ENCODE measurements at places on chromosomes 4 and X.

DNA sequence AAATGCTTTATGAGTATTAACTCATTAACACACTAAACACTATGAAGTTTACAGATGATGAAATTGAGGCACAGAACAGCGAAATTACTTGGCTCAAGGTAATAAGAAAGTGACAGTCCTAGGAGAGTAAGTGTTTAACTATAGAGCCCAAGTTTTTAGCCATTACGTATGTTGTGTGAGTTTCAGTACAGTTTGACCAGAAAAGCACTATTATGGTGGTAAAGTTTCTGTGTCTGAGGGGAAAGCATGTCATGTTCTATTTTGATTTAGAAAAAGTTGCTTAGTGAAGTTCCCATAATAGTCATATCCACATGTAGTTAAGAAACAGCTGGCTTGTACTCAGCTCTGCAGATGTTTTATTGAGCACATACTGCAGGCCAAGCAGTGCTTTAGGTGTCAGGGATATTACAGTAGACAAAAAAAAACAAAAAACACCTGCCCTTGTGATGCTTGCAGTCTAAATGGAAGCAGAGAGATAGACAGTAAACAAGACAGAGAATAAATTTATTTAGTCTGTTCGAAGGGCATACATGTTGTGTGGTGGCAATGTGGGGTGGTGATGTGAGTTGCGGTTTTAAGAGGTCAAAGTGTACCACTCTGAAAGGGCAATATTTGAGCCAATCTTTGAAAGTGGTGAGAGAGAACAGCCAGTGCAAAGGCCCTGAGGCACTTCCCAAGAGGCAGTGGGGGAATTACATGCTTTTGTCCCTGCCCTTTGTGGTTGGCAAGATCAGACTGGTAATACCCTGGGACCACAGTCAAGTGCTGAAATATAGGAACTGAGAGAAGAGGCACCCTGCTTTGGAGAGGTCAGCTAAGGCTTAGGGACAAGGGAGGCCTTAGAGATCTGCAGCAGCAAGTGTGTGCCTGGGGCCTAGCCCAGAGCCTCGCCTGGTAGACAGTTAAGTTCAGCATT, 6.2 kb downstream of the TMEM131L start:
- DNase-seq = no peak

GRCh38 chr4:68326141-68326540, 23.7 kb downstream of the YTHDC1 start:
- DNase-seq = no peak

GRCh38 chrX:2502120-2502667, 1.4 kb upstream of the DHRSX start:
- no peak for DNase-seq

DNA sequence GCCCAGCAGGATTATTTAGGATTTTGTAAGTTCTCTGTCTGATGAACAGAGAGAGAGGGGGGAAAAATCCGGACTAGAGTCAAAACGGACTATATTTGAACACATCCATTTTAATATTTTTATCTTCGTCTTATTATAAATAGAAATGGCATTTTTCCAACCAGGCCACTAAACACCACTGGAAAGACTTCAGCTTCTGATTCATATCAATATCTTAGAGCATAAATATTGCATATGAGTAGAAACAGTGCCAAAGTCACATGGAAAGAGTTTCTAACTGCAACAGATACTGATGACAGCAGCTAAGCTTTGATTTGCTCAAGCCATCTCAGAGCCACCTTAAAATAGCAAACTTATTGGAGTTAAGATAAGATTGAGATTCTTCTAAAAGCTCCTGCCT, 456 bp downstream of the PPARGC1A start:
- peak; percentile 39 for DNase-seq

- no peak for DNase-seq
Observed at GRCh38 chr4:3673176-3673575, 93.0 kb upstream of the ADRA2C start.

DNA sequence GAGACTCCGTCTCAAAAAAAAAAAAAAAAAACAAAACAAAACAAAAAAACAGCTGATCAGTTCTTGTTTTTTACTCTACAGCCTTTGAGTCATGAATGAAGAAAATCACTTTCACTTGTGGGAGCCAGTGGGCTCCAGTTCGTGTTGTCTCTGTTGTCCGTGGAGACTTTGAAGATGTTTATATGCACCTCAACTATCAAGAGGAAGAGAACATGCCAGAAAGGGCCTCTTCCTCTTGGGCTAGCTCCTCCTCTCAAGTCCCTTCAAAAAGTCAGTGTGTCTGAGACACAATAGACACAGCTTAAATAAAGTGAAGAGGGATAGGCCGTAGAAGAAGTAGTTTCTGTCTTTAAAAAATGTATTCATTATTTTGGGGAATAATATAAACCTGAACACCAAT, 182.7 kb downstream of the KDR start:
- no peak for DNase-seq

DNA sequence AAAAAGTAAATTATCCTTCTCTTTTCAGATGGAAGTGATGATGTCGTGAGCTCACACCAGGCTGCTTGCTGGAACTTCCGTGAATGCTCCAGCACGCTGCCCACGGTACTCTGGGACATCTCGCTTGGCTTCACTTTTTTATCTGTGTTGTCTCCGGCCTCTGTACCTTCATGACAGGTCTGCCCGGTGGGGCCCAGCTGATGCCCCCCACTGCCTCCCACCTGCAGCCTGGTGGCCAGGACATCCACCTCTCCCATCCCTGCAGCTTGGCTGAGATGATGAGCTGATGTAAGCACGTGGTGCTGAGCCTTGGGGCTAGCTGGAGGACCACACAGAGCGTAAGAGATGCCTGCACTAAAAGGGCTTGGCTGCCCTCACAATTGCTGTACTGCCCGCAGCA, 59.0 kb upstream of the HELT start:
- no peak for DNase-seq

- no peak for DNase-seq
Observed at GRCh38 chrX:13266641-13267345, 53.1 kb downstream of the ATXN3L start.

DNA sequence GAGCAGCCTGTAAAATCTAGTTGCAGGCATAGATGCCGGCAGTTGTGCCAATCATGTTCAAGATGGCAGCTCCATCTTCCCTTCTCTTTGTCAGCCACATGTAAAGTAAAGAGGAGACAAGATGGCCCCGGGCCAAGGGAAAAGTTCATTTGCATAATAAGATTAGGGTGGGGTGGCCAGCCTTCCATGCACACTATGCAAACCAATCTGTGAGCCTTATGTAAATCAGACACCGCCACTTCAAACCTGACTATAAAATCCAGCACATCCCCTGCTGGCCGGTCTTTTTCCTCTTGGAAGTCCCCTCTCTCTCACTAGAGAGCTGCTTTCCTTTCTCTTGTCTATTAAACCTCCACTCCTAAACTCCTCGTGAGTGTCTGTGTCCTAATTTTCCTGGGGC, 78.9 kb upstream of the CBR4 start:
- no peak for DNase-seq

DNA sequence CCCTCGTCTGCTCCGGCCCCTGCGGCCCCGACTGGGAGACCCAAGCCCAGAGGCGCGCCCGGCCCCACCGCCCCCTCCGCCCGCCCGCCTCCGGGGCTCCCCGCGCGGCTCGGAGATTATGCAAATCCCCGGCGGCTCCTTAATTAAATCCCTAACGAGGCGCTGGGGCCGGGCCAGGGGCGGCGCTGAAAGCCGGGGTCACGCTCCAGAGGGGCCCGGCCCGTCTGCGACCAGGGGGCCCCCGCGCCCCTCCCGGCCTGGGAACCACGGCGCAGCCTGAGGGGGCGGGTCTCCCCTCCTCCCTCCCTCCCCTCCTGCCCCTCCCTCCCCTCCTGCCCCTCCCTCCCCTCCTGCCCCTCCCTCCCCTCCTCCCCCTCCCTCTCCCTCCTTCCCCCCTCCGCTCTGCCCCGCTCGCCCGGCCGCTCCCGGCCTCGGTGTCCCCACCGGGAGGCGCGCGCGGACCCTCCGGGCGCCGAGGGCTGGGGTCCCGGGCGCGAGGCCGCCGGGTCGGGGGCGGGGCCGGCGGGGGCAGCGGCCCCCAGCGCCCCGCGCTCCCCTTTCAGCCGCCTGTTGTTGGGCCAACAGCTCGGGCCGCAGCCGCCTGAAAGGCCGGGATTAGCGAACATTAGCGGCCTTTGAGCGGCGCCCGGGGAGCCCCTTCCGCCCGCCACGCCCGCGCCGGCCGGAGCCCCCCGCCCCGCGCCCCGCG, 25.9 kb upstream of the FGFR3 start:
- DNase-seq = no peak

DNA sequence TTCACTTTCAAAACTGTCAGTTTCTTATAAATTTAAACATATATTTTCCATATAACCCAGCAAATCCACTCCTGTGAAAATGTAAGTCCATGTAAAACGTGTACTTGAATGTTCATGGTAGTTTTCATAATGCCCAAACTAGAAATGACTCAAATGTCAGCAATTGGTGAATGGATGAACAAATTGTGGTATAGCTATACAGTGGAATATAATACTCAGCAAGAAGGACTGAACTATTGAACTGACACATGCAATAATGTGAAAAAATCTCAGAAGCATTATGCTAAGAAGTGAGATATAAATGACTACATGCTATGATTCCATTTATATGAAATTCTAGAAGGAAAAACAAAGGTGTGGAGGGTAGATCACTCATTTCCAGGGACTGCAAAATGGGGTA, 52.2 kb downstream of the USP53 start:
- DNase-seq = no peak

GRCh38 chr4:44326741-44327140, 121.9 kb downstream of the KCTD8 start:
- no peak for DNase-seq

GRCh38 chr4:5719350-5720055, 8.5 kb downstream of the EVC start:
- no peak for DNase-seq

- no peak for DNase-seq
Observed at GRCh38 chrX:24235084-24235710, 78.7 kb downstream of the SUPT20HL2 start.

DNA sequence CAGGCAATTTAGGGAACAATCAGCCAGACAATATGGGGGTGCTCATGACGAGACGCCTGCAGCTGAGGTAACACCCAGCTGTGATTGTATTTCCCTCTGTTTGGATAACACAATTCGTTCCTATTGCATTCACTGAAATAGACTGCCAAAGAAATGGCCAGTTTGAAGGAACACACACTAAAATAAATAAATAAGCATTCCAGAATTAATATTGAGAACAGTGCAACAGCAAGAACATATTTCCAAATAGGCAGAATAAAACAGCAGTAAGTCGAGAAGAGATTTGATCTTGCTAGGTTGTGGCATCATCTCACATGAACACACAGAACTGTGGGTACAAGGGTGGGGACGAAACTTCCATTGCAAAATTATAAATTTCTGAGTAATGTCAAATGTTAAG, 133.5 kb upstream of the FAM47B start:
- no peak for DNase-seq

GRCh38 chrX:17559728-17560379, 177.4 kb upstream of the SCML1 start:
- peak; percentile 35 for DNase-seq

GRCh38 chr4:86961116-86961515, 26.3 kb downstream of the AFF1 start:
- DNase-seq = no peak

DNA sequence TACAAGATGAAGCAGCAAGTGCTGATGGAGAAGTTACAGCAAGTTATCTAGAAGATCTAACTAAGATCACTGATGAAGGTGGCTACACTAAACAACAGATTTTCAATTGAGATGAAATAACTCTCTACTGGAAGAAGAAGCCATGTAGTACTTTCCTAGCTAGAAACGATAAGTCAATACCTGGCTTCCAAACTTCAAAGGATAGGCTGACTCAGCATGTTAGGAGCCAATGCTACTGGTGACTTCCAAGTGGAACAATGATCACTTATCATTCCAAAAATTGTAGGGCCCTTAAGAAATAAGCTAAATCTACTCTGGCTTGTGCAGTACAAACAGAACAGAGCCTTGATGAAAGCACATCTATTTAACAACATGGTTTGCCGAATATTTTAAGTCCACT, 55.0 kb downstream of the FBXW7 start:
- DNase-seq = no peak

GRCh38 chr4:145931403-145931802, 7.2 kb downstream of the ZNF827 start:
- no peak for DNase-seq

DNA sequence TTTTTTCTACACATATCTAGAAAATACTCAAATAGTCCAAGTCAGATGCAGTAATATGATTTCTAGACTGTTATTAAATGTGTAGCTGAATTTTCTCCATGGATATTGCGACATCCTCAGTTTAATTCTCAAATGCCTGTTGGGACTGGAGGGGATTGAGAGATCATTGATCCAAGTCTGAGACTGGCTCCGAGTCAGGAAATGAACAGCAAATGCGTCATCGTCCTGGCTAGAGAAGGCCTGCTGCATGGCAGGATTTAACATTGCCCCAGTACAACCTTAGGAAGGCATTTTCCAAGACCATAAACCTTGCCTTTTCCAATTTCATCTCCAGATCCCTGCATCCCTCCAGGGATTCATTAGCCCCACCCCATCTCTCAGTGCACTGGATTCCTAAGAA, 56.6 kb upstream of the SLC6A14 start:
- DNase-seq = peak; percentile 33

GRCh38 chr4:13298655-13299054, 185.5 kb downstream of the RAB28 start:
- DNase-seq = no peak

DNA sequence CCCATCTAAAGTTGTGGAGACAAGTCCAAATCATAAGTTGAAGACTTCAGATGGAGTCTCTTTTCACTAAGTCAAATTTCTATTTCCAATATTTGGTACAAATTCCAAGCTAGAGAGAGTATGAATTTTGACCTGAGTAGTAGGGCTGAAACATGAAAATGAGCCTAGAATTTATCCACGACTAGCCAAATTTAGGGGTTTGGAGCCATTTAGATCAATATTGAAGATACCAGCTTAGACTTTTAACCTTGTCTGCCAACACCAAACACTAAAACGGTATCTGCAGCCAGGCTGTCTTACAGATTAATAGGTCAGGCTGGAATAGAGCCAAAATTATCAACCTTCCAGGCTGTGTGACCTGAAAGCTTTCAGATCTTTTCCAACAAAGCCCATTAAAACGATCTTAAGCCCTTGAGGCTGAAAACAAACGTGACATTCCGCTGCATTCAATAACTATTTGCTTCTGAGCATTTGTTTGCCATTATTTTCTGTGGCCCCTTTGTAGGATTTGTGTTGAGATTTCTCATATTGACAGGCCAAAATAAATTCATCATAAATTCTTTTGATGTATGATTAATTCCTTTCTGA, 268.7 kb upstream of the DKK2 start:
- no peak for DNase-seq

- no peak for DNase-seq
Observed at GRCh38 chr4:119498527-119498926, 130.1 kb downstream of the PDE5A start.

DNA sequence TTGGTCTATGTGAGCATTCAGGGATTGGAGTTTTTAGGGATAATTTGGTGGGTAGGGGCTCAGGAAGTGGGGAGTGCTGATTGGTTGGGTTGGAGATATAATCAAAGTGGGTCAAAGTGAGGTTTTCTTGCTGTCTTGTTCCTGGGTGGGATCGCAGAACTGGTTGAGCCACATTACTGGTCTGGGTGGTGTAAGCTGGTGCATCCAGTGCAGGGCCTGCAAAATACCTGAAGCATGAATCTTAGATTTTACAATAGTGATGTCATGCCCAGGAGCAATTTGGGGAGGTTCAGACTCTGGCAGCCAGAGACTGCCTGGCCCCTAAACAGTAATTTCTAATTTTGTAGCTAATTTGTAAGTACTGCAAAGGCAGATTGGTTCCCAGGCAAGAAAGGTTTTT, 665.6 kb upstream of the PRKX start:
- no peak for DNase-seq

Data from skin of body (tissue), 3 donors.